ENCODE measurements at places on chromosomes 3 and 15.

GRCh38 chr3:48951764-48952163 lies 33.1 kb downstream of the ARIH2 start:
- DNase-seq, result no peak

GRCh38 chr15:52258461-52258860 lies 37.1 kb downstream of the MYO5C start:
- DNase-seq, result no peak

DNA sequence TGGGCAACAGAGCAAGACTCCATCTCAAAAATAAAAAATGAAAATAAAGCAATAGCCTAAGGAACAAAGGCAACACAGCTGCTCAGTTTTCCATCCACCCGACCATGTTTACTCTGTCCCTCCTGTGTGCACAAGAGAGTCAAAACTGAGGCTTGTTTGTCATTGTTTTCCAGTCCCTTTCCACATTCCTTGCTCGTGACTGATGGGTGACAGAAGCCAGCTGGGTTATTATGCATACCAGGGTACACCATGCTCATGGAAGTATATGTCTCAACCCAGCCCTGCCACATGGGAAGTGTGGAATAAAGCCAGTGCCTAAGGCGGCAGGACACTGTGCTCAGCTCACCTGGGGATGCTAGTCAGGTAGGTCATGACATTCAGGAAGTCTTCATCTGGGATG lies 49.5 kb downstream of the MCF2L2 start:
- no peak for DNase-seq

GRCh38 chr3:136535906-136536305 lies 216.3 kb downstream of the STAG1 start:
- no peak for DNase-seq

- DNase-seq, result no peak
These were observed 86.9 kb upstream of the SATB1 start for GRCh38 chr3:18512007-18512406.

- DNase-seq, result no peak
These were observed 320.9 kb upstream of the CTDSPL start for GRCh38 chr3:37540786-37541185.

DNA sequence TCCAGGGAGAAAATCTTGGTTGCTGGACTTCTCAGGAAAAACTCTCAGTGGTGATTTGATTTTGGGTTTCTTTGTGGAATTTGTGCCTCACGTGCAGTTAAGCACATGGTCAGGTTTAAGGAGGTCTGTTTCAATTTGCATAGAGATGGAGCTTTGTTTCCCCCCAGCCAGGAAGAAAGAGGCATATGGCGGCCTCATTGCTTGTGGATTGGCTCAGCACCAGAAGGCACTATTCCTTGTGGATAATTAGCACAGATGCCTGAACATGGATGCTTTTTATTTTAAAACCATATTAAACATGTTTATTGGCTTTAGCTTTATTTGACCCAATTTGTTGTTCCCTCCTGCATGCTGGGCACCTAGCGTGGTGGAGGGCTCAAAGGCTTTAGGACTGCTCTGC lies 125.1 kb upstream of the RGMA start:
- DNase-seq, result no peak

- no peak for DNase-seq
These were observed 296.1 kb downstream of the LRTM1 start for GRCh38 chr3:54631516-54632325.

DNA sequence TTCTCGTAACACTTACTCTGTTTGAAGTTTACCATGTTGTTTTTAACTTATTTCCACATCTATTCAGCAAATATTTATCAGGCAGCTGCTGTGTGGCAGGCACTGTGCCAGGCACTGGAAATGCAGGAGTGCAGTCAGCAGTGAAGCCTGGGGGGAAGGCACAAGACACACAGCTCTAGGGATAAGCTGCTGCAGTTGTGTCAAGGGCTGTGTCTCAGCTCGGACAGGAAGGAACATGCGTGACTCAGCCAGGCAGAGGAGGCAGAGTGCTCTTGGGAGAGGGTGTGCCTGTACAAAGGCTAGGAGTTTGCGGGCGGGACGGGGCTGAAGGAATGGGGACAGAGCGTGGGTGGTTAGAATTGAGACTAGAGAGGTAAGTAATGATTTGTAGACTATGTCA lies 24.7 kb downstream of the LYSMD4 start:
- no peak for DNase-seq

GRCh38 chr3:17983106-17983505 lies 240.7 kb upstream of the TBC1D5 start:
- DNase-seq, result no peak

GRCh38 chr3:167814441-167814951 lies 79.0 kb downstream of the SERPINI1 start:
- no peak for DNase-seq

DNA sequence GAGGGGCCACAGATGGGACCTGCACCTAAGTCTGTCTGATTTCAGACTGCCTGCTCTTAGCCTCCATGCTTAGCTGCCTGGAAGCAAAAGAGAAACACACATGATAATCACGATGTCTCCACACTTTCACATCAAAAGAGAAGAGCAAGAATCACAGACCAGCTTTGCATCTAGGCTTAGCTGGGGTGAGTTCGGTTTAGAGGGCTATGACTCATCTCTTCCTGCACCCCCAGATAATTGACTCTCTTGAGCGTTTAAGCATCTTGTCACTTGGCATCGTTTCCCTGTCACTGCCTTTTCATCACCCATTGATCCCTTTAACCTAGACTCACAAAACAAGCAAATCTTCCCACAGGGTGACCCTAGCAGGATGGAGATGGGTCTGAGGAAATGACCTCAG lies 124.0 kb downstream of the NTRK3 start:
- DNase-seq, result no peak

- no peak for DNase-seq
These were observed 11.6 kb upstream of the CHL1 start for GRCh38 chr3:184976-185375.

DNA sequence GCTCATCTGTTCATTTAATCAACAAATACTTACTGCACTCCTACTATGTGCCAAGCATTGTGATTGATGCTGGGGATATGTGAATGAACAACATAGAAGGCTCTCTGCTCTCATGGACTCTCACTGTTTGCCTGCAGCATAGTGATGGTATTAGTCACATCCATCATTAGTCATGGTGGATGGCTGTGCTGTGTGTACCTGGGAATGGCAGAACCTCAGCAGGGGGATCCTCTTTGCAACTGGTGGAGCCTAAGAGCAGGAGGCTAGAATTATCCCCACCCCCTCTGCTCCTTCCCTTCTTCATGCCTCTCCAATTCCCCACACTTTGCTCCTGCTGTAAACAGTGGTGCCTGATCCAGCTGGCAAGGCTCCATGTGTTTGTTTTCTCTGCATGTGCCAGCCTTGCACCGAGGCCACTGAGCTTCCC lies 20.5 kb downstream of the BOC start:
- DNase-seq, result peak; percentile 56

- peak; percentile 39 for DNase-seq
These were observed 482.7 kb upstream of the ADAMTS9 start for GRCh38 chr3:65170390-65171042.

DNA sequence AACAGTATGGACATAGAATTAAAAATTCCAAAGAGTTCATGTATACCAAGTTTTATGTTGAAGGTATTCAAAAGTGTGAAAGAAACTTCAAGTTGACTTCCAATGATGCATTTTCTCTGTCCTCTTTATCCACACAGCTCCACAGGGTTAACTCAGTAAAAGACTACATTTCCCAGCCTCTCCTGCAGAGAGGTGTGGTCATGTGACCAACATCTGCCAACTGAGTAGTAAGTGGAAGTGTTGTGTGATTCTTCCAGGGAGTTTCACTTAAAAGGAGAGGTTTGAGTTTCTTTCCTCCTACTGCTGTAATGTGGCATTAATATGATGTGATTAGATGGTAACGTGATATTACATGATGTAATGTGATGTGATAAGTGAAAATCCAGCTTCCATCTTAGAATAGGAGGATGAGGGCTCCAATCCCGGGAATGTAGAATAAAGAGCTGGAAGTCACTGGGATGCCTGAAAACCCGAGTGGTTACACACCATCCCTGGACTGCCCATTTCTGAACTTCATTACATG lies 280.6 kb downstream of the ARRDC4 start:
- no peak for DNase-seq

DNA sequence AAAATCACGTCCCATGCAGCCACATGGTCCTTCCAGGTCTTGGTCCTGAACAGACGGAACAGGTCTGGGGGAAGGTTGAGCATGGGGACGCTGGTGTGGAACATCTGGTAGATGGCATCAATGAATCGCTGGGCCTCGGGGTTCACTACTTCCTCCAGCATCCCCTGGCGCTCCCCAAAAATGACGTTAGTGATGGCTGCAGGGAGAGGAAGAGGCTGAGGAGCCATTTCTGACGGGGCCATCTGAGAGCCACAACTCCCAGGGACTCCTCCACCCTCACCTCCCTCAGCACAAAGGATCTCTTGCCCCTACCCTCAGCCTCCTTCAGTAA lies 23.7 kb downstream of the CYP11A1 start:
- DNase-seq, result no peak
